ENCODE measurements at places on chromosomes 7 and 10.

GRCh38 chr10:33410860-33411234 is 76.4 kb upstream of the NRP1 start:
- DNase-seq, result no peak

DNA sequence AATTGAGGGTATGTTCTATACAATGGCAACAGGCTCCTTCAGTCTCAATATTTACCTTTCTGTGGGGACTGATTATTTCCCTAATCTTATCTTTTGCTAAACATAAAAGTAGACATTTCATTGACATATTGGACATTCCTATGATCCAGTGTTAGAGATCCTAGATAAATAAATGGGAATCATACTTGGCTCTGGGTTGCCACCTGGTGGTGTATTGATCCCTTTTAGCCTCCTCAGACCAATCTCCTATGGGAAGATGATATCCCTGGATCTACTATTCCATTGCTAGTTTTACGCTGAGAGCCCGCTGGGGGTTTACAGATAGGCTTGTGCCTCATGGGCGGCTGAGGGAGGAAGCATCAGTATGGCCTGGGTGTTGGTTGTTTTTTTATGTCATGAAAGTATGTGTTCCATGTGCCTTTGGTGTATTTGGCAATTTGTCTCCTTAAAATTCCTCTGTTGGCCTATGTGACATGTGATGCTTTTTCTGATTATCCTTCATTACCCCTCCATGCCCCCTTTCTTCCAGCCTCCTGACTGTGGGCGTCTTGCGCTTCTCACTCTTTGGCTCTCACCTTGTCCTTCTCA is 18.8 kb downstream of the CELF2 start:
- DNase-seq, result peak; percentile 60

DNA sequence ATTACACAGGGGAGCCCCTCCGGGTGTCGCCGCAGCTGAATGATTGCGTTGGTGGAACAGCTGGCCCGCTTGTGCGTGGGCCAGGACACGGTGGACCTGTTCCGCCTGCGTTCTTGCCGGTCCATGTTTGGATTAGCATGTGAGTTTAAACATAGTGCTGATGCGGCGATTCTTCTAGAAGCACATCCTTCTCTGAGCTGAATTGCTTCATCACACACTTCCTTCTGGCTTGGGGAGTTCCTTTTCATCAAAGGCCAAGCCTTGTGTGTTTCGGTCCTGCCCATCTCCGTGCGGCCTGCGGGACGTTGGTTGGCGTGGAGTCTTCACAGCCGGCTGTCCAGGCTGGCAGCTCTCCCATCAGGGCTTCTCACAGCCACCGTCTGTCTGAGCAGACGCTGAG is 45.5 kb upstream of the SLC29A4 start:
- DNase-seq, result no peak

DNA sequence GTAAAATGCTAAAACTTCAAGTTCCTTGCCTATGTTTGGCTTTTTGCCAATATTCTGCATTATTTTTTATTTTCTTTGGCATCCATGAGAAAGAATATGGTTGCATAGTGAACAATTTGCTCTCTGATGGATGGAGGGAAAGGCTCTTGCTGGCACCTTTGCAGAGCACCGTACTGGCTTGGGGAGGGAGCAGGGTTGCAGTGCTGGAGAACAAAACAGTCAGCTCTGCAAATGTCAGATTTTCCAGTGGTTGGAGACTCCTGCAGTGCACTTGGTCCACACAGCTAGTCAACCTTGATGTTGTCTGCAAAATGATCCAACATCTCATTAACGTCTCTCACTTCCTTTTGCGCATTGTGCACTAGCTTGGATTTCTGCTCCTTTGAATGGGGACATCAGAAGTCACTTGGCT is 100.8 kb downstream of the ANLN start:
- no peak for DNase-seq

- peak; percentile 82 for DNase-seq
These were observed 84.9 kb downstream of the CHRM2 start for GRCh38 chr7:136953386-136953785.

GRCh38 chr10:484925-485661 is 204.4 kb downstream of the DIP2C start:
- no peak for DNase-seq

GRCh38 chr10:10803278-10803677 is 214.4 kb upstream of the CELF2 start:
- no peak for DNase-seq

DNA sequence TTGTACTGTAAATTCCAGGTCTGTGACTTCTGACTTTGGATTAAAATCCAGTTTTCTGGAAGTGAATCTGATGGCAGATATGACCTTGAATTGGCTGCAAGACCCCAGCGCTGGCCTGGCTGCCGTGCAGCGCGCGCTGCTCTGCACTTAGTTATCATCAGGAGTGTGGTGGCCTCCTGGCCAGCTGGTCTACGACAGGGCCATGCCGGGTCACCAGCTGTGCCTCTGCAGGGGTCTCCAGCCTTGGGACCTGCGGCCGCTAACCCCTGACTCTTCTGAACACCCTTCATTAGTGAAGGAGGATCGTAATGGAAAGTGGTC is 190.7 kb upstream of the SH2B2 start:
- DNase-seq, result no peak

DNA sequence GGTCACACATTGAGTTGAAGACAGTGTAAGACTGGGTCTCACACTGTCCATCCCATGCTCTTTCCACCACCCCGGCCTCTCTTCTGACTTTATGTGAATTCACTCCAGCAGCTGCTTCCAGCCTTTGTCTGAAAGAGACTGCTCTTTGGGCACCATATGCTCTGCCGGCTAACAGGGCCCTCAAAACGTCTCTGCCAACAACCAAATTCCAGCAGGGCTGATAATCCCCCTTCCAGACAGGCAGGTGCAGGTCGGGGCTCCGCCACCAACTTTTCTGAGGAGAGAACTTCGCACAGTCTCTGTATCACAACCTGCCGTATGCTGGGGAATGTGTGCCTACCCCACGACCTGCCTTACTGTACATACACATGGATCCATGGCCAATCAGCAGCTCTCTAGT is 64.3 kb downstream of the PLXNA4 start:
- DNase-seq, result no peak
